Thyroid gland (tissue), 4 donors: ENCODE measurements at places on chromosomes 3 and 15. TPM values are rescaled to one million over a fixed set of nuclear protein-coding genes. Genes with fewer than 3 reads are reported as not detected.

DNA sequence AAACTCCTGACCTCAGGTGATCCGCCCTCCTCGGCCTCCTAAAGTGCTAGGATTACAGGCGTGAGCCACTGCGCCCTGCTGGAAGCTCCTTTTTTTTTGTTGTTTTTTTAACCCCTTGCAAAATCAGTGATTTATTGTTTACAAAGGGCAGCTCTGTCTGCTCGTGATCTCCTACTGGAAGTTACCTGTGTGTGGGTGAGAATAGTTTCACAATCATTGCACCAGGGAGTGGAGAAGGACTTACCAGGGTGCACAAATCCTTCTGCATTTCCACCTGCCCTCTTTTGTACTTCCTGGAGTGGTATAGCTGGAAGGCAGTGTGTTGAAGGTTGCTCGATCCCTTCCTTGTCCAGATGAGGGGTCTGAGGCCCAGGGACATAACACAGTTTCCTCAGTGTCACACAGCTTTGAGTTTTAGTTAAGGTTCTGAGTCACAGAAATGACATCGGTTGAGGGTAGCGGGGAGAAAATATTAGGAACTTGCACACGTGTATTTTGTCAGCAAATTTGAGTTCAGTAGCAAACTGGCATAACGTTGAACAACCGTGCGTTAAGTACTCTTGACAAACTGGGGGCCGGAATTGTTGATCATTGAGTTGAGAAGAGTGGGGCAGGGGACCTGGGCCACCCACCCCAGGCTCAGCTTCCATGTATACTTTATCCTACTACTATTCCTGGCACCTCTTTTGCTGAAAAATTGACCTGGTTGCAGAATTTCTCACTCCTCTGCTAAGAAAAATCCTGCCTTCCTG lies 11.3 kb upstream of the TRAK1 start:
- peaks cover 57% of the 10 kb centered on the region for H3K4me1 ChIP-seq
- no peaks in the 10 kb centered on the region for H3K36me3 ChIP-seq
- no peak overlapping the region for H3K4me3 ChIP-seq
- DNase-seq, result no peak
- peak overlapping the region; percentile 52 for H3K27ac ChIP-seq

- no peak overlapping the region for H3K4me3 ChIP-seq
- no peaks in the 10 kb centered on the region for H3K27me3 ChIP-seq
- DNase-seq, result peak; percentile 14
- no peaks in the 10 kb centered on the region for H3K36me3 ChIP-seq
These were observed 2.8 kb upstream of the CSPG5 start for GRCh38 chr3:47581422-47581821.

GRCh38 chr3:9552252-9552999 lies 1.2 kb downstream of the LHFPL4 start:
- H3K4me1 ChIP-seq, result no peaks in the 10 kb centered on the region
- DNase-seq, result peak; percentile 52
- H3K27me3 ChIP-seq, result no peaks in the 10 kb centered on the region
- no peak overlapping the region for H3K27ac ChIP-seq

The GHRL gene
- not detected for total RNA-seq

- H3K27ac ChIP-seq, result peak overlapping the region; percentile 7
- H3K36me3 ChIP-seq, result no peaks in the 10 kb centered on the region
- H3K27me3 ChIP-seq, result no peaks in the 10 kb centered on the region
These were observed 41.0 kb downstream of the ITGB5 start for GRCh38 chr3:124846189-124846588.
